Activated T-helper 2 cell treated with anti-CD3 and anti-CD28 coated beads, Interferon-gamma antibody, Interleukin-2, Interleukin-4, amounts not matched to agents 10 μg/mL and 5 μg/mL and 100 μg/mL, durations not matched to agents 14 hours and 24 hours and 36 hours (primary cell): ENCODE measurements at places on chromosomes 11 and 22.
A peak's percentile ranks its signal among the peaks of the same experiment; 100 is the strongest.

- H3K27me3 ChIP-seq: no peaks in the 10 kb centered on the region
- H3K4me1 ChIP-seq: peaks cover 24% of the 10 kb centered on the region
- H3K36me3 ChIP-seq: peaks cover 20% of the 10 kb centered on the region
- H3K4me3 ChIP-seq: peak overlapping the region; percentile 88
- no peak overlapping the region for H3K27ac ChIP-seq
Observed at GRCh38 chr11:65042891-65043290, 1.9 kb downstream of the SAC3D1 start.

- H3K4me1 ChIP-seq: peaks cover 14% of the 10 kb centered on the region
- no peaks in the 10 kb centered on the region for H3K27me3 ChIP-seq
- H3K36me3 ChIP-seq: peaks cover 60% of the 10 kb centered on the region
- H3K27ac ChIP-seq: no peak overlapping the region
- no peak overlapping the region for H3K4me3 ChIP-seq
- no peak for DNase-seq
Observed at GRCh38 chr11:121514432-121515334, 61.9 kb upstream of the SORL1-AS1 start.

DNA sequence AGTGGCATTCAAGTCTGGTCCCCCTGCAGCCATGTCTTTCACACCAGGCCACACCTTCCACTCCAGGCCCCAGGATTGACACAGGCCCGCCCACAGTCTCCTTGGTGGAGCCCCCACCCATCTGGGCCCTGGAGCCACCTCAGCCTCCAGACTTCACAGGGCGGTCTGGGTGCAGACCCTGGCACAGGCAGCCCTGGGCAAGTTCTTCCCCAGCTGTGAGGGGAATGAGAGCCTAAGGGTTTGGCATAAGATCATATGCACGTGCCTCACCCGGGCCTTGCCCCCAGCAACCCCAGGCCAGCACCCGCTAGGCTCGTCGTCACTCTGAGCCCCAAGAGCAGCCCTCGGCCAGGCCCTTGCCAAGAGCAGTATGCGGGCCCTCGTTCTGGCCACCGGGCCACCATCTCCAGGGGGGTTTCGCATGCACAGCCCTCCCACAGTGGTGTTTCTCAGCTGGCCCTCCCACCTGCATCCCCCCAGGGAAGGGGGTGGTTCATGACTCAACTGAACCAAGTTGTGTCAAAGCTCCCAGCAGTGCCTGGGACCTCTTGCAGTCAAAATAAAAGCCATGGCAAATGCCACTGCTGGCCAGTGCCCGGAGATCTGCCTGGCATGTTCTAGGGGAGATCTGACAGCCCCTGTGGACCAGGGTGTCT, 70.4 kb upstream of the KCNQ1OT1 start:
- no peak overlapping the region for H3K4me3 ChIP-seq
- H3K27me3 ChIP-seq: peaks cover 7% of the 10 kb centered on the region
- H3K4me1 ChIP-seq: peaks cover 7% of the 10 kb centered on the region
- peak; percentile 6 for DNase-seq
- H3K27ac ChIP-seq: no peak overlapping the region
- H3K36me3 ChIP-seq: no peaks in the 10 kb centered on the region

GRCh38 chr11:94325681-94326080, 21.3 kb downstream of the IZUMO1R start:
- H3K4me3 ChIP-seq: no peak overlapping the region
- no peaks in the 10 kb centered on the region for H3K36me3 ChIP-seq
- no peak overlapping the region for H3K27ac ChIP-seq
- DNase-seq: peak; percentile 40
- H3K27me3 ChIP-seq: peaks cover 9% of the 10 kb centered on the region
- no peaks in the 10 kb centered on the region for H3K4me1 ChIP-seq

DNA sequence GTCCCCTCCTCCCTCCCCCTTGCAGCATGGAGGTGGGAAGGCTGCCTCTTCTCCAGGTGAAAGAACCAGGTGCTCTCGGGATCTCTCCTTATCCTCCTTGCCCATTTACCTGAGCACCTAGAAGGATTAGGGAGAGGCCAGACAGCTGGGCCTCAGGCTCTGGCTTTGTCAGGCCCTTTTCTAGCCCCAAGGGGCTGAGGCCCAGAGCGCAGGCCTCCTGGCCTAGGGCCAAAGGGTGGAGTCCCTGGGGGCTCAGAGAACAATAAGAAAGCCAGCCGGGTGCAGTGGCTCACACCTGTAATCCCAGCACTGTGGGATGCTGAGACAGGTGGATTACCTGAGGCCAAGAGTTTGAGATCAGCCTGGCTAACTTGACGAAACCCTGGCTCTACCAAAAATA, 5.4 kb upstream of the TTLL1 start:
- H3K36me3 ChIP-seq: peaks cover 4% of the 10 kb centered on the region
- DNase-seq: no peak
- H3K4me3 ChIP-seq: no peak overlapping the region
- H3K27ac ChIP-seq: no peak overlapping the region
- H3K4me1 ChIP-seq: peaks cover 5% of the 10 kb centered on the region
- H3K27me3 ChIP-seq: no peaks in the 10 kb centered on the region

DNA sequence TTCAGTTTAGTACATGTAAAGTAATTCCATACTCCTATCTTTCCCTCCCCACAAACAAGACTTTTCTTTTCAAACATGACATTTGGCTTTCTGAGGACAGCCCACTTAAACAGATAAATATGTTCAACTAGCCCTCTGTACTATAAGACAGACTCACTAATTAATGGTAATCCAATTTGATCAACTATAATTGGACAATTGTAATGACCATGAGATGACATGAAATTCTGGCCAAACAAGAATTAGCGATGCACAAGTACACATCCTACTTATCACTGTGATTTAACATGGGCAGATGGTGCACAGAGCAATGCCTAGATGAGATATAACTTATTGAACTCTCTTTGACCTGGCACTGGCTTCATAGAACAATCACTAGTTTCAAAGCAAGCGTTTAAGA, 1033.7 kb upstream of the CCDC90B start:
- no peak overlapping the region for H3K4me3 ChIP-seq
- no peaks in the 10 kb centered on the region for H3K27me3 ChIP-seq
- DNase-seq: no peak
- H3K36me3 ChIP-seq: no peaks in the 10 kb centered on the region

- no peak for DNase-seq
- H3K27ac ChIP-seq: no peak overlapping the region
Observed at GRCh38 chr11:45392591-45393091, 106.5 kb upstream of the SYT13 start.

DNA sequence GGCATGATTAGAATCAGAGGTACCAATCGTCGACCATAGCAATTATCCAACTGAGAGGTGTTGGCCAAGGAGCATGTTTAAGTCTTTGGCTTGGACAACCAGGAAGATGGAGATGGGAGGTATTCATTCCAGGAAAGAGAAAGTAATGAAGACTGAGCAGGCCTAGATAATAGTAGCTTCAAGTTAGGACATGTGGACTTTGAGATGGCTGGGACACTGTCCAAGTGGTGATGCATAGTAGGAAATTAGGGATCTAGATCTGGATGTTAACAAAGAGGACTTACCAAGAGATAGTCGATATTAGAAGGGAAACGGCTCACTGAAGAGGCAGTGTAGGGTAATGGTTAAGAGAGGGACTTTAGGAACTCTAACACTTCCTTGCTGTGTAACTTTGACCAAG, 266.7 kb downstream of the FAM76B start:
- no peak overlapping the region for H3K4me3 ChIP-seq
- DNase-seq: no peak
- no peaks in the 10 kb centered on the region for H3K36me3 ChIP-seq
- no peak overlapping the region for H3K27ac ChIP-seq
- H3K27me3 ChIP-seq: no peaks in the 10 kb centered on the region
- no peaks in the 10 kb centered on the region for H3K4me1 ChIP-seq

DNA sequence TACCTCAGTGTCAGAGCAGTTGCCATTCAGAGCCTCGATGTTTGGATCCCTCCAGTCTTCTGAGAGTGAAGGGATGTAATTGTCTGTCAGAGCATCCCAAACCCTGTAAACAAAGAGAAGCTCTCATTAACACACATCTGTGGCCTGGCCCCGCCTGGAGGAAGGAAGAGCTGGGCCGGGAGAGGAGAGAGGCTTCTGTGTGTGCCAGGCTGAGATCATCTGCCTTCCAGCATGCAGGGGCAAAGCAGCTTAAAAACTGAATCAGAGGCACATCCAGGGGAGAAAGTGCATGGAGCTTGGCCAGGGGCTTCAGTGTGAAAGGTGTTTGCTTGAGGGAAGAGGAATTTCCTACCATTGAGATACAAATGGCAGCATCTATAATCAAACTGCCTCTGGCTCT, 14.5 kb downstream of the FEZ1 start:
- no peaks in the 10 kb centered on the region for H3K36me3 ChIP-seq
- H3K27me3 ChIP-seq: peaks cover 18% of the 10 kb centered on the region
- H3K27ac ChIP-seq: no peak overlapping the region
- H3K4me3 ChIP-seq: no peak overlapping the region
- DNase-seq: no peak

DNA sequence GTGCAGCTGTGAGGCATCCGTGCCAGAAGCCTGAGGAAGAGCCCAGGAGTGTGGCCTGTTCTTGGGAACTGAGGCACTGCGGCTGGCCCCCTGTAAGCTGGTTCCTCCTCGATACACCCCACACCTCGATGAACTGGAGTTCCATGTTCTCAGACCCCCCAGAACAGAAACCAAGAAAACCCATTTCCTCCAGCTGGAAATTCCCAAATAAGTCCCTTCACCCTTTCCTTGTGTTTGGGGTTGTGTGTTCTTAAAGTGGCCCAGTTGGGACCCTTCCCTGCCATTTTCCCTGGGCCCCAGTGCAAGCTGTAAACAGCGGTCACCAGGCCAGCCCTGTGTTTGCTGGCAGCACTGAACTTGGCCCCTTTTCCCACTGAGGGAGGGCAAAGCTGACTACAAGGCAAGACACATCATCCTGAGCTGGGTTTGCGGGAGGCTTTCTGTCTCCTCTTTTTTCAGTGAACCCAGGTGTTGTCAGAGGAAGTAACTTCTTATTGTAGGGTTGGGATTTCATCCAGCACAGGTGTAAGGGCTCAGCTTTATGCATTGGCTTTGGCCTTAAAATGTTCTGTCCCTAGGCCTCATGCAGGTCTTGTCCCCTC, 60.1 kb upstream of the MPEG1 start:
- H3K4me3 ChIP-seq: no peak overlapping the region
- H3K27ac ChIP-seq: no peak overlapping the region
- no peak for DNase-seq
- no peaks in the 10 kb centered on the region for H3K27me3 ChIP-seq
- H3K4me1 ChIP-seq: peaks cover 4% of the 10 kb centered on the region
- H3K36me3 ChIP-seq: no peaks in the 10 kb centered on the region

DNA sequence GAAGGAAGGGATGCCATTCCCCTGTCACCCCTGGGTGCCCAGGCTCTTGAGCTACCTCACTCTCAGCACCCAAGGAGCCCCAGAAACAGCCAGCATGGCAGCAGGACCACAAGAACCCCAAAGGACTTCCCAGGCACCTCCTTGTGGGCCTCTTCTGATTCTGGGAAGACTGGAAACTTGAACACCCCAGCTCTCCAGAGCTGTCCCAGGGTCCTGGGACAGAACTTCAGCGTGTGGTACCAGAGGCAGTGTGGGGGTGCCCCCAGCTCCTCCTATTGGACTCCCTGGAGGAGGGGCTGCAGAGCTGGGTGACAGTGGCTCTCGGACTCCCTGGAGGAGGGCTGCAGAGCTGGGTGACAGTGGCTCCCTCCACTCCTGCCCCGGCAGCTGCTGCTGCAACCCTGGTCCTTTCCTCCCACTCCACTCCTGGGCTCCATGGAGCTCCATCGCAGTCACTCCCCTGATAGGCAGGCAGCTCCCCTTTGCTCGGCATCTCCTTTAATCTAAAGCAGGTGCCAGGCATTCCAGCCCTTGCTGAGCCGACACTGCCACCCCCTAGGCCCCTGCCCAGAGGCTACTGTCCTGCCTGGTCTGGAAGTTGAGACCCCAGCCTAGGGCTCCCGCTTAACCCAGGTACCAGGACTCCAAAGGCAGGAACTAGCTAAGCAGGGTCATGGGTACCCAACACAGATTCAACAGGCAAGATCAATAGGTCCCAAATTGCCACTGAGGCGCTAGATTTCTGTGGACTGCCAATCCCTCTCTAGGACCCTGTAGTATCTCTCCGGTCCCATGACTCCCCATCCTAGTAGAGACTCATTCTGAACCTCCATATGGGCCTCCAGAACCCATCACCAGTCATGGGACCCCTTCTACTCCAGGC, 2.7 kb downstream of the BCL9L start:
- H3K27ac ChIP-seq: peak overlapping the region; percentile 72
- peaks cover 67% of the 10 kb centered on the region for H3K4me1 ChIP-seq
- DNase-seq: no peak
- no peaks in the 10 kb centered on the region for H3K27me3 ChIP-seq

DNA sequence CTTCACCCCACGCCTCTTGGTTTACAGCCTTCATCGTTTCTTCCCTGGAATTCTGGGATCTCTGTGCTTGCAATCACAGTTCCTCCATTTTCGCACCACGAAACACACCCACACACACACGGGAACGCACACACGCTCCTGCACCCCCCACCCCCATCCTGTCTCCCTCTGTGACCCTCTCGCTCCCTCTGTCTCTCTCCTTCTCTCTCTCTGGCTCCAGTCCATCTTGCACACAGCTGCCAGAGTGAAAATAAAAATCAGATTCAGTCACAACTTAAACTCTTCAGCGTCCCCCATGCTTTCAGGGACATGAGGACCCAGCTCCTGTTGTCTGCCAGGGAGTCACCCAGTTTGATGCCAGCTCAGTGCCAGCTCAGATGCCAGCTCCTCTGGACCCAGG, 3.0 kb downstream of the GAL start:
- no peak overlapping the region for H3K4me3 ChIP-seq

DNA sequence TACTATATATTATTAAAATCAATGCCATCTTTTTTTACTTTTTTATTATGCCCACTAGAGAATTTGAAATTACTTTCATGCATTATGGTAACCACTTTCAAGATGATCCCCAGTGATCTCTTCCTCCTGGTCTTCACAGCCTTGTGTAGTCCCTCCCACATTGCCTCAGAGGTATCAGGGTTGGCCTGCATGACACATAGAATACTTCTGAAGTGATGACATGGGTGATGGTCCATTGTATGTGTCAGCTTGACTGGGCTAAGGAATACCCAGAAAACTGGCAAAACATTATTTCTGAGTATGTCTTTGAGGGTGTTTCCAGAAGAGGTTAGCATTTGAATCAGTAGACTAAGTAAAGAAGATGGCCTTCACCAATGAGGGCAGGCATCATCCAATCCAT, 14.2 kb upstream of the ISX start:
- no peak for DNase-seq
- no peaks in the 10 kb centered on the region for H3K36me3 ChIP-seq
- H3K4me3 ChIP-seq: no peak overlapping the region

DNA sequence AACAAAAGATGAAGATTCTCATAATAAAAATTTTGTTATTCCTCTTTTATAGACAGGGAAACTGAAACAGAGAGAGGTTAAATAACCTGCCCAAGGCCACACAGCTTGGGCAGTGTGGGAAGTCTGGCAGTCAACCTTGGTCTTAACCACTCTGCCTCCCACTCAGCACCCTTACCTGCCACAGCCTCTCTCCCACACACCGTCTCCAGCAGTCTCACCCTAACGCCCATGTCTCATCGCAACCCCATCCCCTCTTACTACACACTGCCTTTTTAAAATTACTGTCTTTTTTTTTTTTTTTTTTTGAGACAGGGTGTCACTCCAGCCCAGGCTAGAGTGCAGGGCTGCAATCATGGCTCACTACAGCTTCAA, 25.0 kb downstream of the ARRB1 start:
- DNase-seq: no peak
- peaks cover 42% of the 10 kb centered on the region for H3K4me1 ChIP-seq
- no peaks in the 10 kb centered on the region for H3K27me3 ChIP-seq
- peak overlapping the region; percentile 85 for H3K27ac ChIP-seq
